ENCODE measurements at places on chromosomes 1 and 21.

- no peak for DNase-seq
Observed at GRCh38 chr1:212914789-212915188, 35.6 kb upstream of the VASH2 start.

- DNase-seq, result no peak
Observed at GRCh38 chr1:91916046-91916445, 30.1 kb upstream of the TGFBR3 start.

DNA sequence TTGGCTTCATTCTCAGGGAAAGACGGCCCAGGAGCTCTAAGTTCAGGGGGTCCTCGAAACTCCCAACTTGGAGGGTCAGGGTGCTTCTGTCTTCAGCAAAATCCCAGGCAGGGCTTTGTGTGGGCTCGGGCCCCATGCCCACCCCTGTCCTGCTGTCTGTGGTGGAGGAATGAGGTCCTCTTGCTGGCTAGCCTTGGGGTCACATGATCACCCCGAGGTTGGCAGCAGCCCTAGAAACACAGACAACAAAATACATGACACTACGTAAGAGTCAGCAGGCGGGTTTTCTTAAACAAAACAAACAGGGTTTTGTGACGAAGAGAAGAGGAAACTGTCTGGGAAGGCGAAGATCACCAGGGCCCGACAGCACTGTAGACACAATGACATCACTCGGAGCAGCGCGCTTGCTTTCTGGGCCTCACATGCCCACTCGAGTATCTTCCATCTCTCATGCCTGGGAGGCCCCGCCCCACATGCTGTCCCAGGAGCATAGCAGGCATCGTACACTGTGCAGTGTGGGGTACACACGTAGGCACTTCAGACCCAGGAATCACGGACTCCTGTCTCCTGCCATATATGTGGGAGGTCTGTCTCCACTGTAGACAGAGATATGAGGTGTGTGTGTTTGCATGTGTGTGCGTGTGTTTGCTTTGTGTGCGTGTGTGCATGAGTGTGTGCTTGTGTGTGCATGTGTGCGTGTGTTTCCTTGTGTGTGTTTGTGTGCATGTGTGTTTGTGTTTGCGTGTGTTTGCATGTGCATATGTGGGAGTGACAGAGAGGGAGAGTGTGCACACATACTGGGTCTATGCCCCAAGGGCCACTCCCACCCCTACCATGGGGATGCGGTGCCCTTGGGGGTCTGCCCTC is 94.7 kb downstream of the SIK1 start:
- DNase-seq, result no peak

DNA sequence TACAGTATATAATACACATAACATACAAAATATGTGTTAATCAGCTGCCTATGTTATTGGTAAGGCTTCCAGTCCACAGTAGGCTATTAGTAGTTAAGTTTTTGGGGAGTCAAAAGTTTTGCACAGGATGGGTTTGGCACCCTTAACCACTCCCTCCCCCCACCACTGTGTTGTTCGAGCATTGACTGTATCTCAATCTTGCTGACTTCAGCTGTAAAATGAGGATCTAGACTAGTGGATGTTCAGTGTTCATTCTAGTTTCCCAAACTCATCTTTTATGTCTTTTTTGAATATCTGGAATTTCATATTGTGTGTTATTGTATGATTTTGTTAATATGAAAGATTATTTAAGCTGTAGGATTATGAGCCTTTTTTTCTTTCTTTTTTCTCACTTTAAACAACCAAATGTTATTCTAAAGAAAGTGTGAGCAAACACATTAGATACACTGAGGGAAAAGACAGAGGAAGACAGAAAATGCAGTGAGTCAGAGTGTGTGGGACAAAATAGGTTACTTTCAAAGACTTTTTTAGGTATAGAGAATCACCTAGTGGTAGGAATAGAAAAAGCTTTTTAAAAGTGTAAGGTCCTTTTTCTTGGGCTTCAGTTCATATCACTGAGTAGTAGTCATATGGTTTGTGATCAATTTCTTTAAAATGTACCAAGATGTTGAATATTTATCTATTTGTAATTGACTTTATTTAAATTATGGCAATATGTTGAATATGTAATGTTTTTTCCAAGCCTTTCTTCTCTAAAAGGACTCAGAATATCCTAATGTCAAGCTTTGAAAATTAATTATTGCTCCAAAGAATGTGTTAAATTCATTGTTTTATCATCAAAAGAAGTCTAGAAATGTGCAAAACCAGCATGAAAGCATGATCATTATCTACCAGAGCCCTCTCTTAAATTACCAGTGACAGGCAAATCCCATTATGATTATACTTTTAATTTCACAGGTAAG is 17.9 kb upstream of the CENPF start:
- DNase-seq, result no peak

DNA sequence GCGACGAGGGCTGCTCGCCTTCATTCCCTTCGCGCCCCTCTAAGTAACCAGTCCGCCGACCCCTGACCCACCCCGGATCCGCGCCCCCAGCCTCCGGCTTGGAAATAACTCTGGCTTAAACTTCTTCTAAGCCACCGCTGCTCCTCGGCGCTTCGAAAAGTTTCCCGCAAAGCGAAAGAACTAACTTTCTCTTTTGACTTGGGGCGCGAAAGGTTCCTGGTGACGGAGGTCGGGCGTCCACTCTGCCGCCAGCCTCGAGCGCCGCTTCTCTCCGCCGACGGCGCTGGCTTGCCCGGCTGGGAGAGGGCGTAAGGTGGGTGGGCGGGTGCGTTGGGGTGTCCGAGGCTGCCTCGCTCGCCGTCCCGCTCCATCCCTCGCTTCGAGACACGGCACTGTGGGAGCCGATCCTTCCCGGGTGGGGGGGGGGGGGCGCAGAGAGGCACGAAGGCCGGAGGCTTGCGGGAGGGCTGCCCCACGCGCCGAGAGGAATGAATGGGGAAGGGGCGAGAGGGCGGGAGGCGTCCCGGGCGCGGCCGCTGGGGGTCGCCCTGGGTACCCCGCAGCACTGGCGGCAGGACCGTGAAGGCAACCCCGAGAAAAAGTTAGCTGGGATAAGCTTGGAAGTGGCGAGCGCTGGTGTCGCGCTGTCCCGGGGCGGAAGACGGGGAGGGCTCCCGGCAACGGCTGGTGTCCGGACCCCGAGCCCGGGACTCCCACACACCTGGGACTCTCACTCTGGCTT is 569 bp downstream of the ATF3 start:
- DNase-seq, result no peak

GRCh38 chr1:199937661-199938060 is 89.8 kb upstream of the NR5A2 start:
- DNase-seq, result no peak

DNA sequence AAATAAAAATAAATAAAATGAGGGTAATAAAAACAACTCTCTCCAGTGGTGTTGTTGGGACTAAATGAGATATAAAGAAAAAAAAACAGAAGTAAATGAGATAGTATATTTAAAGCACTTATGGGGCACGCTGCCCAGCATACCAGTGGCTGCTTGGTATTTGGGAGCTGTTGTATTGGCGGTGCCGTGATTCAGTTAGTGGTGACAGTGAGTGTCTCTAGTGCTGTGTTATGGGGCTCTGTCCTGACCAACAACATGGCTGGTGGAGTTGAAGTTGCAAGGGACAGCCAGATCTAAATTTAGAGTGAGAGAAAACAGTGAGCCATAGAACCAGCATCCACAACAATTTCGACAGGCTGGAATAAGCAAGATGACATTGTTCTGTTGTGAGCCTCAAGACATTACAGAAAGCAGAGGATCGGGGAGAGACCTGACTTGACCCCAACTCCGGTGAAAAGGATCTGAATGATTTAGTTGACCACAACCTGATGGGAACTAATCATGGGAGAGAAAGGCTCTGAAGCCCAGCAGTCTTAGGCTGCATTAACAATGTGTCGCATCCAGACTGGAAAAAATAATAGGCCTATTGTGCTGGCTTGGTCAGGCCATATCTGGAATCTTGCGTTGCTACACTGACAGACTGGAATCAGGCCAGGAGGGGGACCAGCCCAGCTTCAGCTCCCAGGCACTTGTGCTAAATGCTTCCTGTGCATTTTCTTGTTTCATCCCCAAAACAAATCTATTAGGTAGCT is 2.4 kb upstream of the MFSD2A start:
- DNase-seq, result no peak

GRCh38 chr1:177902266-177902665 is 67.6 kb downstream of the SEC16B start:
- no peak for DNase-seq

DNA sequence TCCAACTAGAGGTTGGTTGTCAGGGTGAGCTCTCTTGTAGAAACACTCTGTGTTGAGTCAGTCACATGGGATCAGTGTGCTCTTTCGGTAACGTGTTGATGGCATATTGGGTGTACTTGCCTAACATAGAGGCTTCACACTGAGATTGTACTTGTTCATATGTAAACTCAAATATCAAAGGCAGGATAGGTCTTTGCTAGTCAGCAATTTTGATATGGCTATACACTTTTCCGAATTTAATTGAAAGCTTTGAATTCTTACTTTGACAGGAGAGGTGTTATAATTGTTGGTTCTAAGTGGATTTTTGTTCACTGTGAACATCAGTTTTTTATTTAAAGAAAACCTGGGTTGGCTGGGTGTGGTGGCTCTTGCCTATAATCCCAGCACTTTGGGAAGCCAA is 16.4 kb upstream of the TGFB2 start:
- DNase-seq, result no peak

GRCh38 chr1:228001738-228002535 is 4.9 kb upstream of the WNT3A start:
- DNase-seq, result no peak

DNA sequence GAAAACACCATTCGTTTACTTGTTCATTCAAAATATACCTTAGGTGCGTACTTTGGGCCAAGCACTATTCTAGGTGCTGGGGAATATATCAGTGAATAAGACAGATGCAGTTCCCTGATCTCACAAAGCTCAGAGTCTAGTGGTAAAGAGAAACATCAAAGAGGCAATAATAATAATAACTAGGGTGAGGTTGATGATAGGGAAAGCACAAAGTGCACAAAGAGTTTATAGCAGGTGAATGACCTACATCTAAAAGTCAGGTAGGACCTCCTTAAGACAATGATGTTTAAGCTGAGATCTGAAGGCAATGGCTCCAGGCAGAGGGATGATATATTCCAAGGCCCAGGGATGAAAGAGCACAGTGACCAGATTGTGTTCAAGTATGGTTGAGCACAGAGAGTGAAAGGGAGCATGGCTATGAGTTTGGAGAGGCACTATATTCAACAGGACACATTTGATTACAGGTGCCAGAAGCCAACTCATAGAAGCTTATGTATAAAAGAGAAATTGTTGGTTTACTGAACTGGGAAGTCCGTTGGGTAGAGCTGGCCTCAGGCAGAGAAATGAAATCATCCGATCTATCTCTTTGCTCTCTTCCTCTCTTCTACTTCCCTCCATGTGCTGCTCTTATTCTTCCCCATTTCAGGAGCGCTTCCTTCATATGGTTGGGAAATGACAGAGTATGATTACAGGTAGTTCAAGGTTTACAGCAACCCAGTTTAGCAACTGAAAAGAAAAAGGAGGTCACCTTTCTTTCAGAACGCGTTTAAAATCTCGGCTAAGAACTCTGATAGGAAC is 23.0 kb upstream of the CCT8 start:
- no peak for DNase-seq

DNA sequence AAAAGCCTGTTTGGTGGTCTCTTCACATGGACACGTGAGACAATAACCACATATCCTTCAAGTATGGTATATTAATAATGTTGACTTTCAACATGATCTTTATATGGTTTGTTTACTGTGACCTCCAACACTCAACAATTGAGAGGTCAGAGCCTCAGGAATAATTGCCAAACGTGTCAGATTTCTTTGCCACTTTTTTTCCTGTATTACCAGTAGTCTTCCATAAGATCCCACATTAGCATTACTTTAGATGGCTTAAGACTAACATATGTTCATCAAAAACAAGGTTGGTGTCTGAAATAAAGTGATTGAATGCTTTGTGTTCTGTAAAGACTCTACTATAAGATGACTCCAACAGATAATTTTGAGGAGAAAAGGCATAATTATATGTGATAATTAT is 118.7 kb upstream of the F3 start:
- no peak for DNase-seq

GRCh38 chr21:35724156-35724555 is 336.2 kb downstream of the SETD4 start:
- DNase-seq, result no peak

DNA sequence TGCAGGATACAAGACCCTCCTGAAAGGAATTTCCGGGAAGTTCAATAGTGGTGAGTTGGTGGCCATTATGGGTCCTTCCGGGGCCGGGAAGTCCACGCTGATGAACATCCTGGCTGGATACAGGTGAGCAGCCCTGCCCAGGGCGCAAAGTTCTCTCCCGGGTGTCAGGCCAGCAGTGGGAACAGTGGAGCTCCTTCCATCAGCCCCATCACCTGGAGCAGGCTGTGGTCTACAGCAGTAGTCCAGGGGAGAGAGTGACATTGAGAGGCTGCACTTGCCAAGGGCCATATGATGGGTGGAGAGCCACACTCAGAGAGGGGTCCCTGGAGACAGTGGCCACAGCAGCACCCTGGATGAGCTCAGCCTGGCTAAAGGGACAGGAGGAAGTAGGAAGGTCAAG is 44.1 kb downstream of the TFF3 start:
- no peak for DNase-seq

GRCh38 chr1:90919190-90919719 is 102.6 kb downstream of the ZNF644 start:
- DNase-seq, result no peak
